ENCODE measurements at places on chromosomes 2 and 18.
A peak's percentile ranks its signal among the peaks of the same experiment; 100 is the strongest.

DNA sequence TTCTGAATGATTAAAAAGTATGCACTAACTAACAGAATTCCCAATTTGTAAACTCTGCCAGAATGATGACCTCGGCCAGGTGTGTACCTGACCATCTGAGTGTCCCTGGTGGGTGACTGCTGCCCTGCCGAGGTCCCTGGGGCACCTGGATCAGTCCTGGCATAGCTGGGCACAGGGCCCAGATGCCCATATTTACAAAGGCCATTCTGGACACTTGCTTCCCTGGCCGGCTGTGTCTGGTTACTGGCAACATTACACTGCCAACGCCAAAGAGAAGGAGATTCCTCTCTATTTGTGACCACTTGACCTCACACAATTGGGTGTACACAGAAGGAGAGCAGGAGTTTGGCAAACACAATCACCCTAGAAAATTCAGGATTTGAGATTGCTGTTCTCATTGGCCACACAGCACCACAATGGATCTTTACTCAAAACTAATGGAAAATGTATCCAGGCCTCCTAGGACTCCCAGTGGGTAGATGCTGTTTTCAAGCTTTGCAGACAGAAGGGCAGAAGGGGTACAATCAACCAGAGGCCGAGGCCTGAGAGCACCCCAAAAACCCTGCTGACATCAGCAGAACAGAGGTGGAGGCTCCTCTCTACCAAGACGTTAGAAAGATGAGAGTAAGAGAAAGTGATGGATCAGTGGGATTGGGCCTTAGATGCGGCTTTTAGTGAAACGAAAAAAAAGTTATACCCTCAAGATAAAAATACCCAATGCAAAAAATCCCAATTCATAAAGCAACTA lies 58.3 kb upstream of the PXDN start:
- no peak for DNase-seq

- no peak for DNase-seq
Observed at GRCh38 chr2:195009202-195009601, 647.8 kb upstream of the SLC39A10 start.

DNA sequence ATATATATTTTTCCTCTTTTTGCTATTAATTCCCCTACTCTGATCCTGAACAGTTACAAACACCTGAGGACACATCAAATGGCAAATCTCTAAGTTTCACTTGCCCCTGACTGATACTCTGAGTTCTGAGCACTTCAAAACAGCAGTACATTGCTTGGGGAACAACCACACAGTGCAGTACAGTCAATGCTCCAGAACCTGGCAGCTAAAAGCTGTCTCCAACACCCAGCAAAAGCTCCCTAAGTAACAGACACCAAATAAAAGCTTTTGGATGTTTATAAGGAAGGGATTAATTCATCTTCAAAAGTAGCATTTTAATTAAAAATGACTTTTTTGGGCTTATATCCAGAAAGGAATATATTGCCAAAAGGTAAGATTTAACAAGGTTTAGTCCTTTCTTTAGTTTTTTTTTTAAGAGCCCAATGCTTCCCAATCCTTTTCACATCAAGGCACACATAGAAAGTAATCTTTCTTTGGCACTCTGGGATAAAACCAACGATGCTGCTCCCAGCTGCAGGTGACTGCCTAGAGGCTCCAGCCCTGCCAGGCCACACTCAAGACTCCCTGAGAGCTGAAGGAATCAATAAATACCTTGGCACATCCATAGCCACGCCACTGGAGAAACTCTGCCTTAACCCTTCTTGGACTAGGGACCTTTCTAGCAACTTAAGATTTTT lies 164.9 kb upstream of the ZFP36L2 start:
- no peak for DNase-seq

- DNase-seq, result no peak
Observed at GRCh38 chr18:58991167-58991798, 126.6 kb downstream of the ZNF532 start.

DNA sequence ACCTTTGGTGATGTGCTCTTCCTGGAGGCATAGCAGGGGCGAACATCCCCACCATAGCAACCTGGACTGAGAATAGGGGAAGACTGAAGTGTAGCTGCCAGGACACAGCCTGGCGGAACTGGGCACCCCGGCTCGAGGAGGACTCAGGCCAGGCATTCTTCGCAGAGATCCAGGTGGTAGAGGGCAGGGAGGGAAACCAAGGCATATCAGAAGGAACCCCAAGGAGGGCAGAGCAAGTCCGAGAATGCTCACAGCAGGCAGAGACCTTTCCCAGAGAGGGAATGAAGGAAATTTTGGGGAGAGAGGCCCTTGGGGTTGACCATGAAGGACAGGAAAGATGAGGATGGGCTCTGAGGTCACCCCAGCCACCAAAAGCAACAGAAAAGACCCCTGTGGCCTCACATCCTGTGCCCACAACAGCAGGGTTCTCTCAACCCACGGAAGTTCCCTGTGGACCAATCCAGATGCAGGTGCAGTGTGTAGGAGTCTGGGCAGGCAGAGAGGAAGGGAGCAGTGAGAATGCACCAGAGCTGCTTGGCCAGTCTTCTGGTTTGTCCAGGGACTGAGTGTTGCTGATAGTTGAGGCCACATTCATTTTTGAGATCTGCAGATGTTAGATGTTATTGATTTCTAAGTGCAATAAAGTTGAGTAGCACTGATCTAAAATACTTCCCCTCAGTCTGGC lies 136.9 kb downstream of the PXDN start:
- no peak for DNase-seq

GRCh38 chr18:22703883-22704585 lies 229.1 kb upstream of the RBBP8 start:
- DNase-seq, result no peak

DNA sequence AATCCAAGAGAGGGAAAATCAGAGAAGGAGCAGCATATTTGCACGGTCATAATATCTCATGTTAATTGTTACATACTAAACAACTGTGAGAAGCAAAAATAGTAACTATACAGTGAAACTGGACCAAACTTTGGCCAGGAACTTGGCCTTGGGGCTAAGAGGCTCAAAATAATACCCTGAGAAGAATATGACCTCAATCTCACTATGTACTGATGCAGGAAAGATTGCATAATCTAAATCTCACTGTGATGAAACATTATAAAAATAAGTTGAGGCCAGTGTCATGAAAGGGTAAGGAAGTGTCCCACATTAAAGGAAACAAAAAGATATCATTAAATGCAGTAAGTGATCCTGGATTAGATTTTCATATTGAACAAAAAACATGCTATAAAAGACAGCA lies 36.5 kb downstream of the ZRANB3 start:
- no peak for DNase-seq

GRCh38 chr2:233261819-233262555 lies 10.5 kb downstream of the ATG16L1 start:
- no peak for DNase-seq

DNA sequence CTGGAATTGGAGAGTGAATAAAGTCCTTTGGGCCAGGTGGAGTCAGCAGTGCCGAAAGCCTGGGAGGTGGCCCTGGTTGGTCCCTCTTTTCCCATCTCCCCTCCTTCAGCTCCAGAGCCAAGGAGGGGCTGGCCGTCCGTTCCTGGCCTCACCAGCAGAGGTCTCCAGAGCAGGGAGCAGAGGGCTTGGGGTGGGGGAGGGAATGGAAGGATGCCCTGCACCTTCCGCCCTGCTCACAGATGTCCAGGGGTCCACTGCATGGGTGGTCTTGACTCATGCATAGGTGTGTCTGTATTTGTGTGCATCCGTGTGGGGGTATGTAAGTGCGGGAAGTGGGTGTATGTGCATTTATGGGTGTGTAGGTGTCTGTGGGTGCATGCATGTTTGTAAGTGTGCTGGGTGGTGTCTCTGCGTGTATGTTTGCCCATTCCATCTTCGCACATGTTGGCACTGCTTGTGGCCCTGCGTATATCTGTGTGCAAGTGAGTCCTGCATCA lies 201.8 kb downstream of the ZFP36L2 start:
- peak; percentile 7 for DNase-seq

DNA sequence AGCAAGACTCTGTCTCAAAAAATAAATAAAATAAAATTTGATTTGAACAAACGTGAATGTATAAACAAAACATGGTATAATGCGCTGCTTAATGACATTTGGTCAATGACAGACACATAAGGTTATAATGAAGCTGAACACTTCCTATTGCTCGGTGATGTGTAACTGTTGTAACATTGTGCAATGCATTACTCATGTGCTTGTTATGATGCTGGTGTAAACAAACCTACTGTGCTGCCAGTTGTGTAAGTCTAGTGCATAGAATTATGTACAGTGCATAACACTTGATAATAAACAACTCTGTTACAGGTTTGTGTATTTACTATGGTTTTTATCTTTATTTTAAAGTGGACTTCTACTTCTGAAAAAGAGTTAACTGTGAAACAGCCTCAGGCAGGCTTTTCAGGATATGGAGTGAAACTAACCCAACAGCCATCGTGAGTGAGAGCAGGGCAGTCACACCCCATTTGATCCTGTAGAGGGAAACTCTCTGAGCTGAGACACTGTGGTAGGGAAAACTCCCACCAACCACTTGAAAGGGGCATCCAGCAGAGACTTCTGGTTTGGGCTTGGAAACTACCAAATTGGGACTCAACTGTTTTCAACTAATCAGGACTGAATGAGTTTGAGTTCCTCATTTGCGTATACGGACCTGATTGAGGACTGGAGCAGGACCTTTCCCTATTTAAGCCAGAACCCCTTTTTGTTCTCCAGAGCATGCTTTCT lies 8.7 kb upstream of the RPRD1A start:
- DNase-seq, result no peak

Data from stimulated activated CD4-positive, alpha-beta T cell treated with anti-CD3 and anti-CD28 coated beads, Interleukin-1b, Interleukin-23, amount 100 ng/mL, for 1 hour (primary cell).